Amniotic stem cell (primary cell): ENCODE measurements at places on chromosomes 6 and 20.

- DNase-seq, result peak; percentile 17
Measured at GRCh38 chr6:78746457-78746856, 120.9 kb upstream of the IRAK1BP1 start.

- DNase-seq, result no peak
Measured at GRCh38 chr6:153725456-153725855, 313.6 kb upstream of the OPRM1 start.

GRCh38 chr6:150775415-150776203 lies 89.9 kb upstream of the MTHFD1L start:
- DNase-seq, result no peak

GRCh38 chr20:2680046-2680445 lies 12.5 kb upstream of the EBF4 start:
- DNase-seq, result no peak

GRCh38 chr20:57904314-57905105 lies 194.7 kb upstream of the PMEPA1 start:
- DNase-seq, result no peak

DNA sequence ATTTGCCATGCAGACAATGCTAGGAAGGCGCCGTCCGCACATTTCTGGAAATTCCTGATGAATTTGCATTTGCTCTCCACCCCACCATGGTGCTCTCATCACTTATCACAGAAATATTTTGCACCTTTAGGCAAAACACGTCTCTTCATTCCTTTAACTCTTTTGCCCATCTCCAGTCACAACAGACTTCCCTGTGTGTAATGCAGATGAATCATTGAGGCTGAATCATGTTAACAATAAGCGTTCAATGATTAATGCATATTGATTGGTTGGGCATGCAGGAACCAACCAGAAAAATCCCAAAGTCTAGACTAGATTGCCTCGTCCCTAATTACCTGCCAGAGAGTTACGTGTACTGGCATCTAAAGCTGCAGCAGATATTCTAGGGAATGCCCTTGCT lies 80.0 kb upstream of the ATXN1 start:
- DNase-seq, result no peak

DNA sequence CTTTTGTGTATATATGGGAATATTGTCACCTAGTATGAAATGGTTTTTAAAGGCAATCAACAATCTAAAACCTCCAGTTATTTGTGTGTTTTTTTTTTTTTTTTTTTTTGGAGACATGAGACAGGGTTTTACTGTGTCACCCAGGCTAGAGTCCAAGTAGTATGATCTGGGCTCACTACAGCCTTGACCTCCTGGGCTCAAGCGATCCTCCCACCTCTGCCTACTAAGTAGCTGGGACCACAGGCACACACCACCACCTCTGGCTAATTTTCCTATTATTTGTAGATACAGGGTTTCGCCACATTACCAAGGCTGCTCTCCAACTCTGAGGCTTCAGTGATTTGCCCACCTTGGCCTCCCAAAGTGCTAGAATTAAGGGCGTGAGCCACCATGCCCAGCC lies 349.9 kb downstream of the UTRN start:
- DNase-seq, result no peak

GRCh38 chr6:170297576-170298330 lies 6.9 kb upstream of the DLL1 start:
- no peak for DNase-seq

DNA sequence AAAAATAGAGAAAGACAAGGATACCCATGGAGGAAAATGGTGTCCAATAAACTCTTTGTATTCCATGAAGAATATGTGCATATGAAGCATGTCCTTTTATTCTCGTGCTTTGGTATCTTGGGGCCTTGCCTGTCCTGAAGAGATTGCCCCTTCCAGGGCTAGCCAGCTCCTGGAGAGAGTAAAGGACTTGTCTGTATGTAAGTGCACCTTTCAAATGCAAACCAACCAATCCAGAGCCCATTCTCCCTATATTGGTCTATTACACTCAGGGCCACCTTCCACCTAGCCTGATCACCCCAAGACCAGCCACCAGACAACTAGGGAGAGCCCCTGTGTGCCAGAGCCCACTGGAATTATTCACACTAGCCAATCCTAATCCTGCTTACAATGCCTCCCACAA lies 221.6 kb downstream of the CD83 start:
- no peak for DNase-seq

GRCh38 chr20:7708112-7708511 lies 232.1 kb downstream of the HAO1 start:
- DNase-seq, result no peak

DNA sequence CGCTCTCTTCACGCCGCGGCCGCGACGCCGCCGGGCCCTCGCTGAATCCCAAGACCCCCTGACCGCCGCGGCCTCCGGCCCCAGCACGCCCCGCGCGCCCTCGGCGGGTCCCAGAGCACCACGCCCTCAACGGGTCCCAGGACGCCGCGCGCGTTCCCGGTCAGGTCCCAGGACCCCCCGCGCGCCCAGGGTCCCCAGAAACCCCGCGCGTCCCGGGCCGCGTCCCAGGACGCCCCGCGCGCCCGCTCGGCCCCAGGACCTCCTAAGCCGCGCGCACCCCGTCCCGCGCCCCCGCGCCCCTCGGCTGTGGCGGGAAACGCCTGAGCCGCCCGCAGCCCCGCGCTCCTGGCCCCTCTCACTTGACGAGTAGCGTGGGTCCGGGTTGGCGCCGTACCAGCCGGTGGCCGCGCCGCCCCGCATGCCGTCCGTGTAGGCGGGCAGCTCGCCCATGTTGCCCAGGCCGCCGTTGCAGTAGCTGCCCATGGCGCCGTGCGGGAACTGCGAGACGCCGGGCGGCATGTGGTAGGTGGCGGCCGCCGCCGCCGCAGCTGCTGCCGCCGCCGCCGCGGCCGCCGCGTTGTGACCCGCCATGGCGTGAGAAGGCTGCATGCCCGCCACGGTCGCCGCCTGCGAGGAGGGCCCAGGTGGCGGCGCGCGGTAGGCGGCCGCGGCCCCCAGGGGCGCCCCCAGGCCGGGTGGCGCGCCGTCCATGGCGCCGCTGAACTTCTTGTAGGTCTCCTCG lies 556 bp downstream of the NKX2-4 start:
- no peak for DNase-seq

DNA sequence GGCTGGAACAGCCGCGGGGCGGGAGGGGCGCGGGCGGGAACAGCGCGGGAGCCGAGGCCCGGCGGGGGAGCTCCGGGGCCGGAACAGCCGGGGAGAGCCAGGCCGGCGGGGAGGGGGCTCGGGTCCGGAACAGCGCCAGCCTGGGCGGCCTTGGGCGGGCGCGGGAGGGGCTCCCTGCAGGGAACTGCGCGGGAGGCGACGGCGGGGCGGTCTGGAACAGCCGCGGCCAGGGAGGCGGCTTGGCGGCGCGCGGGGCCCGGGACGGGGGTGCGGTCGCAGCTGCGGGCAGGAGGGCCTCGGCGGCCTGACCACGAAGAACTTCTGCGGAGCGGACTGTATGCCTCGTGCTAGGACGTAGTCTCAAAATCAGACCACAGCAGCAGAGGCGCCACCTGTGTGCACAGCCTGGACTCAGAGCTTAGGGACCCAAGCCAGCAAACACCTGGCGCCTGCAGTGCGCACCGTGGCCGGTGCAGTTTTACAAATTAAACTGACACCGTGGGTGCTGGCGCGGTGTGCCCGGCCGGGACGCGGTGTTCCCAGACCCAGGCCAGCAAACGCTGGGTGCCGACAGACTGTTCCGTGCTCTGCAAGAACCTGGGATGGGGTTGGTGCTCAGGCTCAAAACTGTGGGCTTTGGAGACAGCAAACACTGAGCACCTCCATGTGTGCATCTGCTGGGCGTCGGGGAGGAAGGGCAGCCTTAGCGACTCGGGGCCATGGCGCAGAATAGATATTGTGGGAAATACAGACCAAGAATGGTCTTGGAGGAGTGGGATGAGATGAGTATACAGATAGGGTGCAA lies 572 bp downstream of the ZNF341 start:
- DNase-seq, result peak; percentile 41

DNA sequence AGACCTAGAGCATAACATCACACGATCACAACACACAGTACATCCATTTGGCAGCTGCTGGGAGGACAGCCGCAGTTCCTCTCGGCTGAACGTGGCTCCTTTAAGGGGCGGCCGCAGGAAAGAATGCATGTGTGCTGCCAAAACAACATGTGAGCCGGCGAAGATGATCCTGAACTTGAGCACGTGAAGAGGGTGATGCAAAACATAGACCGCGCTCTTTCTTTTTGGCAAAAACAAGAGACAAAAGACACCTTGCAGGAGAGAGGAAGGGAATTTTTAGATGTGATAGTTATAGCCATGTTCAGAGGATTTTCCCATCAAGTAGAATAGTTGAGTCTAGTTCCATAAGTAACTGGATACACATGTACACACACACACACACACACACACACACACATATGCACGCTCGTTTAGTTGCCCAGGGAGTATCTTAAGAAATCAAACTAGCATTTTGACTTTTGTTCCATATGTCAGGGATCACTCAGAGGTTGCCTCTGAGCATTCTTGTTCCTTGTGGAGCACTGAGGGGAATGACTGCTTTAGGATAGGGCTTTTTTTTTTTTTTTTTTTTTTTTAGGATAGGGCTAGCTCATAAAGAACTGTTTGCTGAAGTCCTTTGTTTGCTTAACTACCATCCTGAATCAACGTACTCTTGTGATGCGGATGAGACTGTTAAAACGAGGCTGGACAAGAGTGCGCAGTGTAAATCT lies 21.7 kb upstream of the RANBP9 start:
- no peak for DNase-seq

- no peak for DNase-seq
Measured at GRCh38 chr20:11271319-11271718, 597.5 kb upstream of the JAG1 start.

DNA sequence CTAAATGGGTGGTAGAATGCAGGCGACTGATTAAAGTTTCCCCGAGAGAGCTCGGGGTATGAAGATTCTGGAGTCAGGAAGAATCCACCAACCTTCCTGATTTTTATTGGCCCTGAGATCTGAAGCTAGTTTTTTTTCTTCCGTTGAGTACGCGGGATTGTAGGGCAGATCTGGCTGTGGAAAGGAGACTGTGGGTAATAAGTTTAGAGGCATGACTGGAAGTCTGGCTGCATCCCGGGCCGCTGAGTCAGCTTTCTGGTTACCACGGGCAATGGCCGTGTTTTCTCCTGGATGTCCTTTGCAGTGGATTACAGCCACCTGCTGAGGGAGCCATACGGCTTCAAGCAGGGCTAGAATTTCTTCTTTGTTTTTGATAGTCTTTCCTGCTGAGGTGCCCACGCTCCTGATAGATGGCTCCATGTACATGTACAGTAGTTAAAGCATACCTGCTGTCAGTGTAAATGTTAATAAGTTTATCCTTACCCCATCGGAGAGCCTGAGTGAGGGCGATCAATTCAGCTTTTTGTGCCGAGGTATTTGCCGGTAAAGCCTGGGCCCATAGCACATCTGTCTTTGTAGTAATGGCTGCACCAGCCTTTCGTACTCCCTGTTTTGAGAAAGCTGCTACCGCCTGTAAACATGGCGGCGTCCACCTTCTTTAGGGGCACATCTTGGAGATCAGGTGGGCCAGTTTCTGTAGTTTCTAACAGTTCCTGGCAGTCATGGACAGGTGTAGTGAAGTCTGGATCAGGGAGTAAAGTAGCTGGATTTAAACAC lies 154.0 kb downstream of the TRIM27 start:
- DNase-seq, result peak; percentile 24

- no peak for DNase-seq
Measured at GRCh38 chr6:120938876-120939472, 395.3 kb downstream of the TBC1D32 start.

- no peak for DNase-seq
Measured at GRCh38 chr6:127026247-127026646, 92.2 kb upstream of the RSPO3 start.

- no peak for DNase-seq
Measured at GRCh38 chr6:43268355-43268700, 25.0 kb downstream of the TTBK1 start.

GRCh38 chr20:62367633-62368391 lies 700 bp upstream of the LAMA5 start:
- no peak for DNase-seq

- no peak for DNase-seq
Measured at GRCh38 chr20:56014998-56015397, 9.7 kb upstream of the CBLN4 start.

DNA sequence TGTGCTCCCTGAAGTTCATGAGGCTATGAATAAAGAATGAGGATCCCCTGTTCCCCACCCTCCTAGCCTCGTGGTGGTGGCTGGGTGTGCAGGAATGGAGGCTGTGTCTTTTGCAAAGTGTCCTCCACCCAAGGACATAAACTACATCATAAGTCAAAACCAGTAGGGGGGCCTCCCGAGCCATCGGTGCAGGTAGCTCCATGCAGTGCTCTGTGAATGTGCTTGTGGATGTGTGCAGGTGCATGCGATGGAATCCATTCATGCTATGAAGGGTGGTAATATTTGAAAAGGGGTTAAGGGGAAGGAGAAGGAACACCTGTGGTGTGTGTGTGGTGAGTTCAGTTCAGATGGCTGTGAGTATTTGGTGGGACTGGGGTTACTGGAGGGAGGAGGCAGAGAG lies 197.3 kb downstream of the NRN1 start:
- no peak for DNase-seq

GRCh38 chr6:162596676-162597075 lies 130.9 kb downstream of the PRKN start:
- DNase-seq, result no peak

GRCh38 chr20:44089987-44090674 lies 96.9 kb downstream of the JPH2 start:
- DNase-seq, result no peak
